ELR (cell line): ENCODE measurements at places on chromosomes 3 and 15.
A peak's percentile ranks its signal among the peaks of the same experiment; 100 is the strongest.

GRCh38 chr15:101489237-101489598 lies 289 bp downstream of the PCSK6 start:
- no peak for DNase-seq

GRCh38 chr3:42143440-42143839 lies 52.3 kb downstream of the TRAK1 start:
- DNase-seq, result no peak

DNA sequence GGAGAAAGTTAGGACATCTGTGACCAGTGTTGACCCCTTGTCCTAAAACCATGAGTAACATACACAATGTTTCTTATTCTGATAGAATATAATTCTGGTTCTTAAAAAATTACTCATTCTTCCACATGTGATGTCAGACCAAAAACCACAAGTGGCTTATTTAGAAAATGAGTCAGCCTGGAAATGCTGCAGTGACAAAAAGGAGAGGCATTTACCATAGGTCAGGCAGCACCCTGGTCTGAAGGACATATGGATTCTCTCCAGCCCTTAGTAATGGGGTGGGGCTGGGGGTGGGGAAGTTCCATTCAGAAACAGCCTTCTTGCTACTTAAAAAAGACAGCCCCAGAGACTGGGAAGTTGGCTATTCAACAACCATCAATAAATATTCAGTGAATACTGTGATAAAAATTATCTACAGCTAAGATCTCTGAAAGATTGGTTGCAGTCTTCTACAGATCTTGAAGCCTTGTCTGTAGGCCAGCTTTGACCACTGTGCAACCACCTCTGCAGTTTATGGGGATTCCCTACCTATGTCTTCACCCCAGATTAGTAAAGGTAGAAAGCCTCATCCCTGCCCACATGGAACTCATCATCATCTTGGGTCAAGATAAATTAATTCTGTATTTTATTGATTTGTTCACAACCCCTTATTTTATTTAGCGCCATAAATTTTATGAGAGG lies 34.9 kb upstream of the TIMP4 start:
- DNase-seq, result peak; percentile 98

DNA sequence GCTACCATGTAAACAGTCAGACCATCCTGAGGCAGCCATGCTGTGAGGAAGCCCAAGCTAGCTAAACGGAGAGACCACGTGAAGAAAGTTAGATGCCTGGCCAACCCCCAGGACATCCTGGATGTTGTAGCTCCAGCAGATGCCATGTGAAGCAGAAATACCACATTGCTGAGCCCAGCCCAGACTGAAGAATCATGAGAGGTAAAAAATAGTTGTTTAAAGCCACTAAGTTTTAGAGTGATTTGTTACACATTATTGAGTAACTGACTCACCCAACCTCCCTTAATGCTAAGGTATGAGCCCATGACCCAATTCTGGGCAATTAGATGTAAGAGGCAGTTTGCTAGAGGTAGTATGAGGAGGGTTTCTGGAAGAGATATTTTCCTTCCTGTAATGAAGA lies 200.5 kb downstream of the THRB start:
- DNase-seq, result no peak

GRCh38 chr3:37098884-37099283 lies 75.5 kb downstream of the LRRFIP2 start:
- DNase-seq, result no peak

DNA sequence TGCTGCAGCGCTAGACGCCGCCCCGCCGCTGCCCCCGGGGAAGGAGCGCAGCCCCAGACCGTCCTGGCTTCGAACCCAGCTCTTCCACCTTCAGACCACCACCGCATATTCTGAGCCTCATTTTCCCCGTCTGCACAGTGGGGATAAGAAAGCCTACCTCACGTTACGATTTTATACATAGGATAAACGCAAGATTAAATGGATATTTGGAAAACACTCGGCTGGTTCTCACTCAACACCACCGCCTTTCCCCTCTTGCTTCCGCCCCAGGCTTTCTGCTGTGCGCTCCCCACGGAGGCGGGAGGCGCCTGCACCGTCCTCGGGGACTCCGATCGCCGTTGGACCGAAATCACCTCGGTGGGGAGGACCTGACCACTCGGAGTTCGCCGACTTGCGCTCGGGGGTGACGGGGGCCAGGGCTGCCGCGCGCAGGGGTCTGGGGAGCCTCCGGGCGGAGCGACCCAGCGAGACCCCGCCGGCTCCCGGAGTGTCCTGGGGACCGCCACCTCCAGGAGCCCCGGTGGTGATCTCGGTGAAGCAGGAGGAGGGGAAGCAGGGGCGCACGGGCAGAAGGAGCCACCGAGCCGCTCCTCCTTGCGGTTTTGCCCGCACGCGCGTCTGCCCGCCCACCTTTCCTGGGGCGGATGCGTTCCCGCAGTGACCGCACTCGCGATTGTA lies 4.0 kb downstream of the FBXL22 start:
- peak; percentile 51 for DNase-seq

- no peak for DNase-seq
These were observed 33.1 kb downstream of the NBEAL2 start for GRCh38 chr3:47012342-47013230.

DNA sequence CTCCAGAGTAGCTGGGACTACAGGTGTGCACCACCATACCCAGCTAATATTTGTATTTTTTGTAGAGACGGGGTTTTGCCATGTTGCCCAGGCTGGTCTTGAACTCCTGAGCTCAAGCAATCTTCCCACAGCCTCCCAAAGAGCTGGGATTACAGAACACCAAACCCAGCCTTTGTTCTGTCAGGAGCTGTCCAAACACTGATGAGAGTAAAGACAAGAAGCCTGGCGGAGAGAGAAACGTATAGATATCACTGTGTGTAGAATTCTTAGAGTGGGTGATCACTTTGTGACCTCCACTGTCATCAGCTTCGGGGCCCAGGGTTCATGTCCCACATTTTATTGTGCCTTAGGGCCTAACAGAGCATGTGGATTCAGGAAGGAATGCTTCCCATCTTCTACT lies 159.5 kb downstream of the SNRK start:
- DNase-seq, result no peak

GRCh38 chr3:24502690-24503089 lies 8.0 kb upstream of the THRB start:
- peak; percentile 52 for DNase-seq

DNA sequence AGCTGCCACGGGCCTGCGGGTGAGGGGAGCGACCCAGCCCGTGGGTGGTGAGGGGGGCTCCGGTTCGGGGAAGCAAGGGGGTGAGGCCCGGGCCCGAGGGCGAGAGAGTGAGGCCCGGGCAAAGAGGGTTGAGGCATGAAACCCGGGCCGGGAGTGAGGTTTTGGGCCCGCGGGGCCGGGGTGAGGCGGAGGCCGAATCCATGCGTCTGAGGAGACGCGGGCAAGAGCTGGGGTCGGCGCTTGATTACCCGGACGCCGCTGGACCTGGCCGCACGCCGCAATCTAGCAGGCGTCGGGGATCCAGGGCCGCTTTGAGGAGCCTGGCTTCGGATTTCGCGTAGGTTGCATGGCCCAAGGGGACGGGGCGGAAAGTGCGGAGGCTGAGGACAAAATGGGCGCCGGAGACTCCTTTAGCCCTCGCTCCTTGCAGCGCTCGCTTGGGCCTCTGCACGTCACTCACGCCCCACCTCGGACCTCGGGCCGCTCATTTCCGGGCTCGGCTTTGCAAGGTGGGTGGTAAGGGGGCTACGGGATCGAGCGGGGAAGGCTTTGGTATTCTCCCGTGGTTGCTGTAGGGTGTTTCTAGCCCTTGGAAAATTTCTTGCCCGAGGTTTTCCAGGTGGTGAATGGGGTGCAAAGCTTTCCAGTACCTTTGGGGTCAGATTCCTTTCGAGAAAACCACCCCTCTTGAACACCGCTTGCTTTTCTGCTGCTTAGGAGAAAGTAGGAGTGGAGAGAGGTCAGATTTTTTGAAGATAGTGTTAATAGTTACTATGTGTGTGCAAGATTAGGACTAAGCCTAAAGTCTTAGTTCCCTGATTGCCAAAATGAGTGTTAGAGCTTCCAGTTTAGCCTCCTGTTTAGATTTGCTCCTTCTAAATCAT lies 827 bp downstream of the SLC25A36 start:
- peak; percentile 82 for DNase-seq

DNA sequence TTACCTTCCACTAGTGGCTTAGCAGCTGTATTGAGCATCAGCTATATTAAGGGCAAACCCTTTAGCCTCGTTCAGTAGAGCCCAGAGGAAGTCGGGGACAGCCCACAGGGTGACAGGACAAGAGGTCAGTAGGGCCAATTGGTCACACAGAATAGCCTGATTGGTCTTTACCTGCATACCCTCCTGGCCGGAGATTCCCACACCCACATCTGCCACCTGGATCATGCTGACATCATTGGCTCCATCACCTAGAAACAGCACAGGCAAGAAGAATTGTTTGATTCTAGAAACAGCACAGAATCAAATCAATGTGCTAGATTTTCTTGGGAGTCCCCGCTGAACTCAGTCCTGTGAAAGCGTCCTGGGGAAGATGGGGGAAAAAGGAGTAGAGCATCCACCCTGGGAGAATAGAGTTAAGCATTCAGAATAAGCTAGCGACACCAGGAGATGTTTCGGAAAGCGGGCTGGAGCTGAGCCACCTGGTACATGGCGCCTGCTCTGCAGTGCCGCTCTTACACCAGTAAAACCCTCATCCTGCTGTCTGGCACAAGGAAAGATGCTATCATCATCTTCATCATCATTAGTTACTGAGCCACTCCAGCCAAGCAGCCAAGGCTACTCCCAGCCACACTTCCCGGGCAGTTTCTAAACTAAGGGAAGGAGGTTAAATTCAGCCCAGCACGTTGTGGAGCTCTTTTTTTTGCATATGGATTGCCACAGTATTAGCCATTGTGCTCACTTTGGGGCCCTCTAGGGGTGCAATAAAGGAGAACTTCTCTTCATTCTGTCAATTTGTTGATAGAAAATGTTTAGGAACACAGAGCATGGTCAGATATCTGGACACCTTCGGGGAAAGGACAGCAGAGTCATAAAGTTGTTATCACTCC lies 171.3 kb downstream of the ATP10A start:
- no peak for DNase-seq

GRCh38 chr3:74538669-74539068 lies 75.8 kb downstream of the CNTN3 start:
- DNase-seq, result no peak
